RKO (cell line): ENCODE measurements at places on chromosomes 5 and 9.

- peak; percentile 73 for DNase-seq
These were observed 1.1 kb downstream of the PPIC start for GRCh38 chr5:123035360-123035917.

- DNase-seq = peak; percentile 53
These were observed 4.2 kb upstream of the UNC5A start for GRCh38 chr5:176806137-176806536.

DNA sequence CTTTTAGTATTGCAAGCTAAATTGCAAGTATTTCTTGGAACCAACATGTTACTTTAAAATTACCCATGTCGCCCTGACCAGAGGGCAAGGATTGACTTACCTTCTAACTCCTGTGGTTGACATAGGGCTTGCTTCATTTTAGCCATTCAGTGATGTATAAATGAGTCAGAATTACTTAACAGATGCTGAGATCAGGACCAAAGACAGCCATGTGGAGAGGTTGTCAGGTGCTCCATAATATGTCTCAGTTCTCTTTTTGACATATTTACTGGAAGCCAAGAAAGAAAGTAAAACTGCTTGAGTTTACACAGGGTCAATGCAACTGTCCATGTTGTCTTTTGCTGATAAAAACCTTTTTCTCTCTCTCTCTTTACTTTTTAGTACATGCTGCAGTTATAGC, 33.2 kb downstream of the F2RL2 start:
- no peak for DNase-seq

GRCh38 chr9:112262577-112262976, 70.8 kb downstream of the PTBP3 start:
- no peak for DNase-seq

- DNase-seq = no peak
These were observed 4.2 kb downstream of the DOCK2 start for GRCh38 chr5:169641253-169641652.

- DNase-seq = no peak
These were observed 15.2 kb downstream of the TNIP1 start for GRCh38 chr5:151065609-151066008.

GRCh38 chr5:39835371-39835770, 410.6 kb upstream of the DAB2 start:
- DNase-seq = no peak

- DNase-seq = no peak
These were observed 32.3 kb downstream of the SH3GLB2 start for GRCh38 chr9:128995791-128996190.

GRCh38 chr9:121478816-121479676, 20.6 kb downstream of the GGTA1 start:
- no peak for DNase-seq

DNA sequence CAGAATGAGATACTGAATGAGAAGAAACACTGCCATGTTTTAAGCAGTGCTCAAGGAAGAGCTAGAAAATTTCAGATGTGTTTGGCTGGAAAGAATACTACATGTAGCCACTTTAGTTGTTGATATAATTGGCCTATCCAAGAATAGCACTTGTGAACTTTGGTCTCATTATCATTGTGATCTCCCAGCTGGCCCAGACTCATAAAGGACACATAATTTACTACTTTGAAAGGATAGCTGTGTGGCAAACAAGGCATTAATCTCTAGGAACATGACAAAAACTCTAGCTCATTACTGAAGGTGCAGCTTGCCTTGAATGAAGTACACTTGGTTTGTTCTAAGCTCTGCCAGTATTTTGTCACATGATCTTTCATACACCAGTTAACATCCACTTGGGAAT, 356.3 kb downstream of the CSNK1G3 start:
- no peak for DNase-seq

DNA sequence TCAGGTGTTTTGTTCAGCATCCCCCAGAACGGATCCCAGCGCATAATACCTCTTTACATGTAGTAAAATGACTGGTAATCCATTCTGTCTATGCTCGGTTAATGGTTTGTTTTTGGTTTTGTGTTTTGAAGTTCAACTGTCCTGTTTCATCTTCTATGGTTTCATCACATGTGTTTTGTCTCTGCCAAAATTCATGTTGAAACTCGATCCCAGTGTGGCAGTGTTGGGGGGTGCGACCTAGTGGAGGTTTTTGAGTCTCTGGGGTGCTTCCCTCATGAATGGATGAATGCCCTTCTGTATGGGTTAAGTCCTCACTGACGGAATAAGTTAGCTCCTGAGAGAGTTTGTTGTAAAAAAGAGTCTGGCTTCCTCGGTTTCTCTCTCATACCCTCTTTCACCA, 317.4 kb downstream of the KDM4C start:
- no peak for DNase-seq

GRCh38 chr5:16975950-16976624, 40.0 kb upstream of the MYO10 start:
- DNase-seq = no peak

- DNase-seq = no peak
These were observed 92.0 kb downstream of the THBS4 start for GRCh38 chr5:80127116-80127552.

DNA sequence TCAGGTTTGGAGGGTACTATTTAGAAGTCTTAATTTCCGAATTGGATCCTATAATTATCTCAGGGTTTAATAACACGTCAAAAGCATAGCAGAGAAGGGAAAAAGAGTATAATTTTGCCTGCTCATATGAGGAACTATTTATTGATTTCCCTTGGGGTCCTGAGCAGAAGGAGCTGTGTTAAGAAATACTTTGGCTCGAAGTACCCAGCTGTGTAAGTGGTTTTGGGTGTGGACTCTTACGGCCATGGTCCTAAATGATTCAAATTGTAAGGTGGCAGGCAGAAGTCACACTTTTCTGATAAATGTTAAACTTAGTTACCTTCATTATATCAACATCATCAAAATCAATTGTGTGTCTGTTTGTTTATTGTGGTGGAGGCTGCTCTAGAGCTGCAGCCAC, 190.4 kb downstream of the MTRR start:
- DNase-seq = no peak

DNA sequence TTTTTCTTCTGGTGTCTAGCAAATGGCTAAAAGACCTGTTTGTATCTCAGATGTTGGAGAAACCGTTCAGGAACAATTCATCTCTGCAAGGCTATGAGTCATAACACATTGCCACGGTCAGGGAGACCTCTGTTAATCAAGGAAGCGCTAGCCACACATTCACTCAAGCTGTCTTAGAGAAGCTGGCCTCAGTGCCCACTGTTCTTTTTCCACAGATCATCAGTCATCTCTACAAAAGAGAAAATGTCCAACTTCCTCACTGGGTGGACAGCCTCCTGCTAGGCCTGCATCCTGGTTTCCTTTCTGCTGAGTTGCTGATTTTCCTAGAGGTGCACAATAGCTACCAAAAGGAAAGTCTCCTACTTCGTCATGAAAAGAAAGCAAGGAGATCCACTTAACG, 360.5 kb downstream of the BNC2 start:
- no peak for DNase-seq

GRCh38 chr5:83493644-83494043, 22.1 kb downstream of the VCAN start:
- DNase-seq = no peak

- DNase-seq = peak; percentile 32
These were observed 933 bp upstream of the TGFBR1 start for GRCh38 chr9:99103901-99104458.

DNA sequence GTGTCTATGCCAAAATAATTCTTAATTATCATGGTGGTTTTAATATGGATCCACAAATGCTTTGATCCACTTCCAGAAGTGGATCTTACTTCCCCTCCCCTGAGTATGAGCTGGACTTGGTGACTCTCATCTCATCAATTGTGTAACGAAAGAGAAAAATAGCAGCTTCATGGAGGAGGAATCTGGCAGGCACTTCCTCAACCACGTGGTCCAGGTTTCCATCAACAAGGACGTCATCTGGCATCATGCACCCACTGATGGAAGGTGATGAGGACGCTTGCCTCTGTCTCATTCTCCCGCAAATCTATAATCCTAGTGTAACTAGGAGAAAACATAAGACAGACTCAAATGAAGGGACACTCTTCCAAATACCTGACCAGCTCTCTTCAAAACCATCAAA, 54.6 kb upstream of the S1PR3 start:
- DNase-seq = no peak

DNA sequence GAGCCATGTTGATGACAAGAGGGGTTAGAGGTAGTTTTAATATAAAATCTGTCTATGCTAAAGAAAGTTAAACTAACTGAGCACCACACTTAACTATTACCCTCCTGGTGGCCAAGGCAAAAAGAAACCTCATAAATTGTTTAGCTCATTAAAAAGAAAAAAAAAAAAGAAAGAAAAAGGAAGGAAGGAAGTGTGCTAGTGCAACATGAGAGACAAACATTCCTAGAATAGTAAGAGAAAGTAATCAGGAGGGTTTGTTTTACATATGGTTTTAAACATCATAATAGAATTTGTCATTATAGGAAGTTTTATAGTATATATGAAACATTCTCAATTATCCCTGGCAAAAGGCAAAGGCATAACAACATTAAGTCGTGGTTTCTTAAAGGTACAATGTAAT, 152.3 kb downstream of the SNX18 start:
- DNase-seq = no peak

DNA sequence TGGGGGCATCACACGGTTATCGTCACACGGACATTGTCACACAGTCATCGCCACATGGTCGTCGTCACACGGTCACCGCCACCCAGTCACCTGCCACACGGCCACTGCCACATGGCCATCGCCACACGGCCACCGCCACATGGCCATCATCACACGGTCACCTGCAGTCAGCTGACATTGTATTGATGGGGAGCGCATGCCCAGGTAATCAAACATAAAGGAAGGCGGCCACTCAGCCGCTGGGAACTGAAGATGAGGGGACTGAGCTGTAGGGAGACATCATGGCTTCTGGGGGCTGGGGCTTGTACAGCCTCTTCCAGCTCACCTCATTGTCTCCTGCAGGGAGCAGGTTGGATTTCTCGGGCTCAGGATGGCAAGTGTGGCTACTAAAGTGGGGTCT, 49.2 kb downstream of the MRPL36 start:
- DNase-seq = no peak

GRCh38 chr5:17255471-17256021, 38.1 kb downstream of the BASP1 start:
- DNase-seq = no peak

DNA sequence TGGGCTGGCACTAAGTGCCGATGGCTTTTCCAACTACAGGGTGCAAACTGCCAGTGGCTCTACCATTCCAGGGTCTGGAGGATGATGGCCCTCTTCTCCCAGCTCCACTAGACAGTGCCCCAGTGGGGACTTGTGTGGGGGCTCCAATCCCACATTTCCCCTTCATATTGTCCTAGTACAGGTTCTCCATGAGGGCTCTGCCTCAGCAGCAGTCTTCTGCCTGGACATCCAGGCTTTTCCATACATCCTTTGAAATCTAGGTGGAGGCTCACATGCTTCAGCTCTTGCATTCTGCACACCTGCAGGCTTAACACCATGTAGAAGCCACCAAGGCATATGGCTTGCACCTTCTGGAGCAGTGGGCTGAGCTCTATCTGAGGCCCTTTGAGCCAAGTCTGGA, 70.3 kb downstream of the TSSK1B start:
- no peak for DNase-seq

DNA sequence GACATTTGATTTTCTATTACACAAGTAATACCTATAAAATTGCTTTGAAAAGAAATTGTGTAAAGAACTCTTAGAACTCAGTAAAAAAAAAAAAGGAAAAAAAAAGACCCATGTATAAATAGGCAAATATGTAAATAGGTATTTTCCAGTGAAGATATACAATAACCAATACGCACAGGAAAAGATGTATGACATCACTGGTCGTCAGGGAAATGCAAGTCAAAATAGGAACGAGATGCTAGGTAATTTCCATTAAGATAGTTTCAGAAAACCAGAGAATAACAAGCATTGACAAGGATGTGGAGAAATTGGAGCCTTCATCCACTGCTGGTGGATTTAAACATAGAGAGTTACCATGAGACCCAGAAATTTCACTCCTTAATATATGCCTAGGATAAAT, 708.8 kb downstream of the MTRR start:
- no peak for DNase-seq

GRCh38 chr5:35430381-35431162, 187.1 kb upstream of the SPEF2 start:
- no peak for DNase-seq

- DNase-seq = no peak
These were observed 52.9 kb upstream of the MIER3 start for GRCh38 chr5:57004800-57005199.

GRCh38 chr5:21142791-21143190, 1154.8 kb upstream of the CDH18 start:
- DNase-seq = no peak

- no peak for DNase-seq
These were observed 40.4 kb downstream of the PCSK5 start for GRCh38 chr9:75930730-75931321.

DNA sequence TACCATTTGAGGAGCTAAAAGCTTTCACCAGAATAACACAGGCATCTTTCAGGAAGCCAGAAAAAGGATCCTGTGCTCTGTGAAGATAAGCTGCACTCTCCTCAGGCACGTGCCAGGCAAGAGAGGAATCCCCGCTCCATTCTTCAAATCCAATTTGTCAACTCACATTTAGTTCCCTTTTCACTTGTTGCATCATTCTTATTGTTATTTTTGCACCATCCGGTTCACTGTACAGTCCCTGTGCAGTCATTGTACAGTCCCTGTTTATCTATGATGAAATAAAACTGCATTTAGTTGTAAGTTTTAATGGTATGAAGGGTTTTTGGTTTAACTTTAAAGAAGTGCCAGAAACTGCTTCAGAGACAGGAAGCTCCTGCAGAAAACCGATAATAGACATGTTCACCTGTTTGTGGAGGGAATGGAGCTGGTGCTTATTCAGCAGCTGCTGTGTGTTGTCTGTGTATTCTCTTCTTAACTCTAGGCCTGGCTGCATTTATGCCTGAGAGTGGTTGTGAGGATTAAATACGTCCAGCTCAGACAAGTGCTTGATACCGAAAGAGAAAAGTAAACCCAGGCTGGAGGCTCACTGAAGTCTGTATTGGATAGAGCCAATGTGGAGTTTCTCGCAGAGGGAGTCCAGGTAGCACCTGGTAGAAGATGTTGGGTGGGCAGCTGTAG, 22.4 kb downstream of the IFNW1 start:
- no peak for DNase-seq

DNA sequence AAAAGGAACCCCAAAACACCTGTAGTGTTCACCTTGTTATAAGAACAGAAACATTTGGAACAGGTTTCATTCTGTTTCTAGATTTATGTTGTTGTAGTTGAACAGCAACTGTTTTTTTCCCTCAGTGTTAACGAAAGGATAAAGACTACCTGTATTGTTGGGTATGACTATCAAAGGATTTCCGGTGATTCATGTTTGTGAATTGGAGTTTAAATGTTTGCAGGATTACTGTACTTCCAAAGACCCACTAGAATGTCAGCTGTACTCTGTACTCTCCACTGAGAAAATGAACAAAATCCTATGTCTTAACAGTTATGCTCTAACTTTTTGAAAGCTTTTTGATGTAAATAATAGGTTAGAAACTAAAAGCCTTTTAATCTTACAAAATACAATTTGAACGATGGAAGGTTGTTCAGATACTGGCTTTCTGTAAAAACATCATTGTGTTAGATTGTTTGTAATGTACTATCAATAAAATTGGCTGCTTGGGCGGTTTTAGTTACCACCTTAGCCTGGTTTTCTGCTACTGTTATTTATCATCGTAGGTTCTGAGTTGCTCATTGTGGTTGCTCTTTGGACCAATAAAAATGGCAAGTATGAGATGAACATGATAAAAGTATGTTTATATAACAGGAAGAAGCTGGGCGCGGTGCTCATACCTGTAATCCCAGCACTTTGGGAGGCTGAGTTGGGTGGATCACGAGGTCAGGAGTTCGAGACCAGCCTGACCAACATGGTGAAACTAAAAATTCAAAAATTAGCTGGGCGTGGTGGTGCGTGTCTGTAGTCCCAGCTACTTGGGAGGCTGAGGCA, 44.1 kb downstream of the DCP2 start:
- DNase-seq = peak; percentile 51
